ENCODE measurements at places on chromosomes 12 and 14.

DNA sequence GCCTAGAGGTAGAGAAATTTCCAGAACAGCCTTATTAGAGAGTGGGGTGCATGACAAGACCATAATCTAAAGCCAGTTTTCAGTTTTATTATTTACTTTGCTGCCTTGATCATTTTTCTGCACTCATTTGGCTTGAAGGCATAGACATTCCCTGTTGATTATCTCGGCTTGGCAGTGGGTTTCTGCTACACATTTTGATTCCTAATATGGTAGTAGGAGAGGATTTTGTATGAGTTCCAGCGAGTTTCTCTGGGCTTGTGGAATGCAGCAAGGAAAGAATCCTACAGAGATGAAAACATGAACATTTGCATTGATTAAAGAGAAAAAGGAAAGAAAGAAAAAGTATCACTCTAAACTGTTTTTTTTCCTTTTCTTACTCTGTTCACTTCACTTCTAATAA is 281.2 kb downstream of the PAWR start:
- DNase-seq = no peak

DNA sequence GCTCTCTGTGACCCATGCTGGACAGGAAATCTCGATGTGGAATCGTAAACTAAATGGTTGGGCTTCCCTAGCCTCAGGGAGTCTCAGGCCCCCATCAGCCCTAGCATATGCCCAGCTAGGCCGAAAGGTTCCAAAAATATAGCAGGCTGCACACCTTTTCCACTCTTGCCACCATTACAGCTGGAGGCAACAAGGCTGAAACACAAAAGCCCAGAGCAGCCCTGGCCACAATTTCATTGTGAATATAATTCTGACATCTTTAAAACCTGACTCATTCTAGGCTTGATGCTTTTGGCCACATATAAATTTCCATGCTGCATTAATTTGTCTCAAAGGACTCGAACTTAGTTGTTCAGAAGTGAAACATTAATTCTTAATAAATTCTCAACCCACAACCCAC is 382.2 kb downstream of the GRIN2B start:
- DNase-seq = no peak

GRCh38 chr14:48401321-48401720 is 725.9 kb upstream of the MDGA2 start:
- no peak for DNase-seq

DNA sequence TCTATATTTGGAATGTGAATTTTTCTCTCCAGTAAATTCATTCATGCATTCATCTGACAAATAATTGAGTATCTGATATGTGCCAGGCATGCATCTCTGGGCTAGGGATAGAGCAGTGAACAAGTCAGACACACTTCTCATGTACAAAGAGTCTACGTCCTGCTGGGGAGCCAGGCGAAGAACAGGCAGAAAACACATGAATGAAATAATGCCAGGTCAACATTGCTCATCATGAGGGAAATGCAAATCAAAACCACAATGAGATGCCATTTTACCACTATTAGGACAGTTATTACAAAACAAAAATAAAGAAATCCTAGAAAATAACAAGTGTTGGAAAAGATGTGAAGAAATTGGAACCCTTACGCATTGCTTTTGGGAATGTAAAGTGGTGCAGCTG is 90.3 kb downstream of the PAX9 start:
- DNase-seq = no peak

Measured in NCI-H187 (cell line).